Stimulated activated CD4-positive, alpha-beta T cell treated with anti-CD3 and anti-CD28 coated beads, Interleukin-4, amount 100 ng/mL, for 1 hour (primary cell): ENCODE measurements at places on chromosomes 1 and 21.

- no peak for DNase-seq
Measured at GRCh38 chr1:54338464-54338863, 67.7 kb downstream of the SSBP3 start.

DNA sequence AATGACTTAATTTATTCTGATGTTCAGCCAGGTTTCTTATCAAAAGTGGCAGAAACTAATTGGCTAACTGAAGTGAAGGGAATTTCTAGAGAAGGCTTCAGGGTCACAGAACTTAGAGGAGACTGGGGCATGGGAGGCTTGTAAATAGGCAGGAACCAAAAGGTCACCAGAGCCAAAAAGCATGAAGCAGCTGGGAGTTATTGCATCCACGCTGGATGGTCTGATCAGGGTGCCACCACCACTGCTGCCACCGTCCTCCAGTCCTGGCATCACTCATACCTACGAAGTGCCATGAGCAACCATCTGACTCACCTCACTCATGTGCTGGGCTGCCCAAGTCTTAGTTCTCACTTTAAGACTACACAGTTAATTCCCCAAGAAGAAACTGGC lies 82.5 kb upstream of the DPH5 start:
- peak; percentile 18 for DNase-seq

GRCh38 chr1:6603238-6603914 lies 707 bp upstream of the KLHL21 start:
- peak; percentile 53 for DNase-seq

- no peak for DNase-seq
Measured at GRCh38 chr1:156111355-156111962, 3.1 kb upstream of the LMNA start.

- DNase-seq = no peak
Measured at GRCh38 chr1:58214674-58215073, 331.9 kb downstream of the OMA1 start.

GRCh38 chr1:208115924-208116640 lies 128.1 kb downstream of the PLXNA2 start:
- no peak for DNase-seq

DNA sequence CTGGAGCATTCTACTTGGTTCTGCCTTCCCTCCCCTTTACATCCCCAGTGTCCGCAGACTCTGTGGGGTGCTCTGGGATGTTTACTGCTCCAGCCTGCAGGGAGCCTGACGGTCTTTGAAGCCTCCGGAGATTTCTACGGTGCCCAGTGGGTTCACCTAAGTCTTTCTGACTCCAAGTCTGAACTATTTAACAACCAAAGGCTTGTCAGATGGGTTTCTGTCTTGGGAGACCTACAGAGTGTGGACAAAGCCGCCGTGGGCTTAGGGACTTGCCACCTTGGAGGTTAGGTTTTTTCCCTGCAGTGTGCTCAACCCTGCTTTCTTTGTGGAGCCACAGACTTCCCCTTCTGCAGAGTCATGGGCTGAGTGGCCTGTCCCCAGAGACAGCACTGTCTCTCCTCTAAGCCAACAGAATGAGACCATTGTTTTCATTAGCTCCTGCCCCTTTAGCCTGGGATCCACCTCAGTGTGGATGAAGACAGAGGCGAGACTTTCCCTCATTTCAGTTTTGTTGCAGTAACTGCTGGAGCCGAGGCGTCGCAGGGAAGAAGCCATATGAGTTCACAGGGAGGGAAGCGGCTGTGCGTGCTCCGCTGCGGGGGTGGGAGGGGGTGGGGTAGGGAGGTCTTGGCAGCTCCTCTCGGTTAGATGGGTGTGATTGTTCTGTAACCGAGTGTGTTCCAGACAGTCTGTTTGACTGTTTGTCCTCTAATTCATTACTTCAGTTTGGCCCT lies 120.7 kb downstream of the CNIH3 start:
- DNase-seq = no peak

GRCh38 chr1:116284819-116285390 lies 88.1 kb upstream of the ATP1A1 start:
- no peak for DNase-seq

DNA sequence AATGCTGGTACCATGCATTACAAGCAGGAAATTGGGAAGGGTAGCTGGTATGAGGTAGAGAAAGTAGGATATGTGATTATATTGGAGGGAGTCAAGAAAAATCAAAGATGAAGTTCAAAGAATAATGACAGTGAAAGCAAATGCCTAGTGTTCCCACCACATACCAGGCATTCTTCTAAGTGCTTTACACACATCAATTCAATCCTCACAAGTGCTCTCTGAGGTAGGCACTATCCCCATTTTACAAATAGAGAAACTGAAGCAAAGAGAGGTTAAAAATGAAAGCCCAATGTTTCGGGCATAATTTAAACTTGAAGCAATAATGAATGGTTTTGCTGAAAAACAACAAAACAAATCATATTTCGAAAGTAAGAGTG lies 40.1 kb upstream of the MCOLN3 start:
- DNase-seq = no peak

- no peak for DNase-seq
Measured at GRCh38 chr1:41315146-41315822, 46.0 kb upstream of the FOXO6 start.

- DNase-seq = no peak
Measured at GRCh38 chr1:93820554-93821422, 58.2 kb downstream of the DNTTIP2 start.

GRCh38 chr1:84300501-84300900 lies 1.0 kb upstream of the SAMD13 start:
- DNase-seq = no peak

- no peak for DNase-seq
Measured at GRCh38 chr1:15876357-15877055, 29.0 kb downstream of the SPEN start.

- DNase-seq = no peak
Measured at GRCh38 chr1:66176012-66176715, 357.8 kb upstream of the SGIP1 start.

- no peak for DNase-seq
Measured at GRCh38 chr1:1883092-1883873, 7.6 kb downstream of the GNB1 start.

DNA sequence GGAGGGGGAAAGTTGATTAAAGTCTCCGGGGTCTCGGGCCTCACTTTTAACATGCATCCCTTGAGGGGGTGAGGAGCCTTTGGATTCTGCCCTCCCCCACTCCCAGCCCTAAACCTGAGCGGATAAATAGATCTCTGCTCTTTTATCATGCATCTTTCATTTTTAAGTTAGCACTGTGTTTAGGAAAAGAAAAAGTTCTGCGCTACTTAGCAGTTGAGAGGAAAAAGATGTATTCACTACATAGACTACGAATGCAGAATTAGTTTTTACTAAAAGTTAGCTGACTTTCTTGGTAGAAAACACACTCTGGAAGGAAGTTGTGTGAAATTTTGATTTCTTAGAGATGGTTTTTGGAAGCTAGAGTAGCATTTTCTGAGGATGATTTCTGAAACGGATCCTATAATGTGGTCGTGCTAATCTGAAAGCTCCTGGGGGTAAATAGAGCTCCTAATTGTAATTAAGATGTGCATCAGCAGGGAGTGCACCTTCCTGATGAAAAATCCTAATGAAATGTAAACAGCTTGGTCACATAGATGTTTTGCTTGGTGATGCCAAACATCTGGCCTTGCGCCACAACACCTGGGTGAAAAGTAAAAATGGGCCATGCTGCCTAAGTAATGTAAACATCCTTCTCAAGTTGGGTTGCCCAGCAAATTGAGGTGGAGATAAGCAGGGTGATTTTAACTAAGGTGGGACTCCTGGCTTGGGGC lies 1.8 kb downstream of the ROR1 start:
- DNase-seq = no peak

- no peak for DNase-seq
Measured at GRCh38 chr1:96569288-96569687, 152.3 kb upstream of the PTBP2 start.

- no peak for DNase-seq
Measured at GRCh38 chr1:175206687-175207086, 14.1 kb upstream of the KIAA0040 start.

DNA sequence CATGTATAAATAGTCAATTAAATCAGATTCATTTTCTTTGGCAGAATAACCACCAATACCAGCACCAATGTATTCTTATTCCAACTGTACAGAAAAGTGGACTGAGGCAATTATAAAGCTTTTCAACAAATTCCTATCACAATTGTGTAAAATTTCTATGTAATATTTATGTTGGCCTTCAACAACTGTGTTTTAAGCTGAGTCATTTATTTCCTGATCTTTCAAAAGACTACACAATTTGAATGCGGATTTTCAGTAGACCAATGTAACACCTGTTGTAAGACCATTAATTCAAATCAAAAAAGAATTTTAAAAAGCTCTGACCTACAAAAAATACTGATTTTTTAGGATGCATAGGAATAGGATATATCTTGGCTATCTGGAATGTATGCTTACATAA lies 25.5 kb downstream of the GPATCH2 start:
- no peak for DNase-seq

DNA sequence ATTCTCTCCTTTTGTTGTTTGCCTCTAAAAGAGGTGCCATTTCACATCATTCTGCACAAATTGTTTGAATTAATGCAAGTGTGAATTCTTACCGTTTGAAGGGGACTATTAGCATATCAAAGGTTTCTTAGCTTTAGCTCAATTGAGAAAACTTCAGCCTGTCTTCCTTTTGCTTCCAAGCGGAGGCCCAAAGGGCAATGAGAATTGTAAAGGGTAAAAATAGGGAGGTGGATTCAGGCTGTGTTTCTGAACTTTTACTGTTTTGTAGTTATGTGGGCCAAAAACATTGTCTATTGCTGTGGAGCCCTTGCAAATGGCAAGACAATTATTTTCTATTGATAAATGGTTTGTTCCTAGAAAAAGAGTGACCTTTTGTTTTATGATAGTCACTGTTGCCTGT lies 3.6 kb downstream of the ADGRL2 start:
- no peak for DNase-seq

GRCh38 chr1:117201808-117202207 lies 8.9 kb downstream of the VTCN1 start:
- DNase-seq = no peak

DNA sequence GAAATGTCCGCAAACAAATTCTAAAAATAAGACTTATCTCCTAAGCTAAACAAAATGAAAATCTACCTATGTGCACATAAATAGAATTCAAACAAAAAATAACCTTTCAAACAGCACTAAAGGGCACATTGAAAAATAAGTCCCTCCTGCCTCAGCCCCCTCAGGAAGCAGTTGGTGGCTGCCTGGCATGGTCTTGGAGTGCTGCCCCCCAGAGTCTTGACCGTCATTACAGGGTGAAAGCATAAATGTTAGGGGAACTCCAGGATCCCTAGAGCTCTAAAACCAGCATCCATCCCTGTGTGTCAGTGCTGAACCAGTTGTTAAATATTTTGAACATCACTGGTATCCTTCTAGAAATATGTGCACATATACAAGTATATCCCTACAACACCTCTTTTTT lies 6.5 kb upstream of the NPL start:
- no peak for DNase-seq

DNA sequence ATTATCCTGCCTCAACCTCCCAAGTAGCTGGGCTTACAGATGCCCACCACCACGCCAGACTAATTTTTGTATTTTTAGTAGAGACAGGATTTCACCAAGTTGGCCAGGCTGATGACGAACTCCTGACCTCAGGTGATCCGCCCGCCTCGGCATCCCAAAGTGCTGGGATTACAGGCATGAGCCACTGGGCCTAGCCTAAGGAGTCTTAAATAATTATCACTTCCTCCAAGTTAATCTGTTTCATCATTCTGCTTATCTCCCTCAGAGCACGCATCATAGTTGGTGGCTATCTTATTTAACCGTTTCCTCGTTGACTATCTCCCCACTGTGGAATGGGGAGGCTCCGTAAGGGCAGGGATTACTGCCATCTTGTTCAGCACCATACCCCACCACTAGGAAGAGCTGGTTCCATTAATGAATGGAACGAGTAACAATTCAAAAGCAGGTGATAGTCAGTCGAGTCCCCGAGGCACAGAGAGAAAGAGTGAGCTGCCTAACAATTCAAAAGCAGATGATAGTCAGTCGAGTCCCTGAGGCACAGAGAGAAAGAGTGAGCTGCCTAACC lies 52.7 kb downstream of the GLUL start:
- no peak for DNase-seq

DNA sequence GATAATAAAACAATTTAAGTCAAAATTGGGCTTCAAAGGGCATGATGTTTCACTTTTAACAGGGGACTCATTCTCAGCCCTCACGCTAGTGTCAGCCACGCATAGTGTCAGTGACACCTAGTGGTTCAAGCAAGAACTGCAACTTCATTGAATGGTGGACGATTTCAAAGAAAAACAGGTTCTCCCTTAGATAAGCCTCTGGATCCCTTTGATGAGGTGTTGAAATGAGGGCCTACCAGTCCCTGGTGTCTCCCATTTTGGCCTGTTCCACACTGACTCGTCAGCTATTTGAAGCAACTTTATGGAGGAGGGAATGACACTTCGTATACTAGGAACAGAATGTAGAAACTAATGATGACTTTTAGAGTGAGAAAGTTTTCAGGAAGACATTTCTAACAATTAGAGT lies 56.2 kb downstream of the FCRL5 start:
- DNase-seq = no peak

DNA sequence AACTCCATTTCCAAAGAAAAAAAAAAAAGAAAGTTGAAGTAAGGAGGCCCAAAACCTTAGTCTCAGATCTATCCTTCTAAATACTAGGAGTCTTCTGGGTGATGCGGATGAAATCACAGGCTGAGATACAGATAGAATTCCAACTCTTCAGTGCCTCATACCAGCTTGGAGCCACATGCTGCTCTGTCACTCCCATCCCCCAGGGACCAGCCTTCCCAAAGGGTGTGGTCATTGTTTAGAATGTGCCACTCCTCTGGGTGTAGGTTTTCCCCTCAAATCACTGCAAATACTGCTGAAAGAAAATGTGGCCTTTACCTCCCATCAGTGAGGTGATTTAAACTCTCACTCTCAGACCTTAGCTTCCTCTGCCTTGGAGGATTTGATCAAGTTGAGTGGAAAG lies 112.9 kb downstream of the CDC7 start:
- no peak for DNase-seq

DNA sequence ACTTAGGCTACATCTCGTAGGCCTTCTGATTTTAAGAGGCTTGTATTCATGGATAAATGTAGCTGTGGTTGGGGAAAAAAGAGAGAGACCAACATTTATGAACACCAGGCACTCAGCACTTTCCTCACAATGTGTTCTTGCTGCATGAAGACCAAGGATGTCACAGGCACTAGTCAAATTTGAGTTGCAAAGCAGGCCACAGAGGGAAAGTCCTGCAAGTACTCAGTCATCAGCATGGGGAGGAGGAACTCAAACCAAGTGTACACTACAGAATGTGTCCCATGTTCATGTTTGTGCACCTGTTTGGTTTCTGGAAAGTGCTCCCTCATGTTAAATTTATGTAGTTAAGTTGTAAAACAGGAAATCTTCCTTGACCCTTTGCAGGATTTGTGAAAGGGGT lies 8.7 kb upstream of the MAP3K7CL start:
- DNase-seq = no peak

- DNase-seq = no peak
Measured at GRCh38 chr1:108575375-108575774, 15.5 kb downstream of the EEIG2 start.

- DNase-seq = no peak
Measured at GRCh38 chr1:56297208-56297607, 282.2 kb downstream of the PLPP3 start.

- DNase-seq = no peak
Measured at GRCh38 chr1:219427989-219428388, 184.9 kb downstream of the ZC3H11B start.

GRCh38 chr1:154427173-154428139 lies 22.3 kb downstream of the IL6R start:
- no peak for DNase-seq
